ENCODE measurements at places on chromosomes 3 and 15.

DNA sequence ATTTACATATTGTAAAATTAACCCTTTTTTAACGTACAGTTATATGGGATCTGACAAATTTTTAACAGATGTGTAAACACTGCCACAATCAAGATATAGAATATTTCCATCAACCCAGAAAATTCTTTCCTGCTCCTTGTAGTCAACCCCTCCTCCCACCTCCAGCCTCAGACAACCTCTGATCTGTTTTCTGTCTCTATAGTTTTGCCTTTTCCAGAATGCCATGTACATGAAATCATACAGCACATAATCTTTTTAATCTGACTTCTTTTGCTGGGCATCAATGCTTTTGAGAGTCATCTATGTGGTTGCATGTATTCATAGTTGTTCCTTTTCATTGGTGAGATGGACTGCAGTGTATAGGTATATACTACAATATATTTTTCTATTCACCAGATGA, 153.0 kb downstream of the SMAD6 start:
- no peak for DNase-seq

DNA sequence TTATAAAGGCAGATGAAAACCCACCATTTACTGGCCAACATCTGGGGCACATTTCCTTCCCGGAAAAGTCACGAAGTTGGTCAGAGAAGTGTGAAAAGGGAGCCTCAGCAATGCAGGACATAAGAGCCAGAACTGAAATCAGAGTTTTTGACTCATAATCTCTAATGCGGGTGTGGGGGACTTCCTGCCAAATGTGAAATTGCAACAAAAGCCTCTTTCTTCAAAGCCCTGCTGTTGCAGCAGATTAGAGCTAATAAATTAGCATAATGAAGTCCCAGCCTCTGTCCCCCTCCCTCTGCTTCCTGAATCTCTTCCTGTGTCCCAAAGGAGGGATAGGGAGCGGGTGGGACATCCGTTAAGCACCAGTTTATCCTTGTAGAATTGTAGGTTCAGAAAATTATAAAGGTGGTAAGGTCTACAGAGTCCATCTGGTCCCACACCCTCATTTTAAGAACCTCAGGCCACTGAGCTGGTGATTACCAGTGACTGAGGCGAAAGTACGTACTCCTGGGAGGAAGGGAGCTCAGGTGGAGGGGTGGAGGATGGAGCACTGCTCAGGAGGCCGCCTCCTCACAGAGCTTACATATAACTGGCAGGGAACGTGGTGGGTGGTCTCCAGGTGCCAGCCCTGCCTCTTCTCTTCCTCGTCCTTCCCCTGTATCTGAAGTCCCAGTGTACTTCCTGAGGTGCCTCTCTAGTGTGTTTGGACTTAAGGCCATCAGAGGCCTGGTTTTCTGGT, 35.0 kb downstream of the ST6GAL1 start:
- DNase-seq, result no peak

GRCh38 chr3:7172996-7173395, 312.1 kb downstream of the GRM7 start:
- no peak for DNase-seq

- DNase-seq, result no peak
Measured at GRCh38 chr3:70657454-70657853, 345.0 kb upstream of the MDFIC2 start.

DNA sequence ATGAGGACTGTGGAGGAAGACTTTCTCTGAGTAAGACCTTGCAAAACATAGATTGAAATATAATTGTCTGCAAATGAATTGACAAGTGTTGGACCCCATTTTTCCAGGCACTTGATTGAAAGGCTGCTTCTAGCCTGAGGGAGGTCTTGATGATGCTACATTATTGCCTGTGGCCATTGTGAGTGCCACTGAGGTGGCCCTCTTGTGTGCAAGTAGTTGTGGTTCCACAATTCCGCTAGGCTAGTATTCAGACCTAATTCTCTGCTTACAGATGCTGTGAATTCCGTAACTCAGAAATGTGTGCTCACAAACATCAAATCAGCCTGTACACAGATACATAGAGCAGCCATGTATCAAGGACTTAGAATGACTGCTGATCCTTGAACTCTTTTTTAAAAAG, 34.7 kb downstream of the FNDC3B start:
- no peak for DNase-seq

GRCh38 chr3:110343376-110343775, 728.2 kb upstream of the NECTIN3 start:
- no peak for DNase-seq
